ENCODE measurements at places on chromosomes 2 and 18. TPM values are rescaled to one million over a fixed set of nuclear protein-coding genes. Genes with fewer than 3 reads are reported as not detected.

DNA sequence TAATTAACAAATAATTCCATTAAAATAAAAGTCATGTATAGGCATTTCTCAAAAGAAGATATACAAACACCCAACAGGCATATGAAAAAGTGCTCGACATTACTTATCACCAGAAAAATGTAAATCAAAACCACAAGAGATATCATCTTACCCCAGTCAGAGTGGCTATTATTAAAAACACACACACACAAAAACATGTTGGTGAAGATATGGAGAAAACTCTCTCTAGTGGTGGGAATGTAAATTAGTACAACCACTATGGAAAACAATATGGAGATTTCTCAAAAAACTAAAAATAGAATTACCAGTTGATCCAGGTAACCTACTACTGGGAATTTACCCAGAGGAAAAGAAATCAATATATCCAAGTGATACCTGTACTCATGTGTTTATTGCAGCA is 966.3 kb upstream of the POU3F3 start:
- DNase-seq: no peak

The EVX2 gene
- not detected for polyA plus RNA-seq

The TGFA gene
- 20.4 TPM for polyA plus RNA-seq

The DNER gene
- 61.6 TPM for polyA plus RNA-seq

GRCh38 chr2:176111309-176111663 is 4.2 kb downstream of the HOXD11 start:
- peak; percentile 90 for DNase-seq

DNA sequence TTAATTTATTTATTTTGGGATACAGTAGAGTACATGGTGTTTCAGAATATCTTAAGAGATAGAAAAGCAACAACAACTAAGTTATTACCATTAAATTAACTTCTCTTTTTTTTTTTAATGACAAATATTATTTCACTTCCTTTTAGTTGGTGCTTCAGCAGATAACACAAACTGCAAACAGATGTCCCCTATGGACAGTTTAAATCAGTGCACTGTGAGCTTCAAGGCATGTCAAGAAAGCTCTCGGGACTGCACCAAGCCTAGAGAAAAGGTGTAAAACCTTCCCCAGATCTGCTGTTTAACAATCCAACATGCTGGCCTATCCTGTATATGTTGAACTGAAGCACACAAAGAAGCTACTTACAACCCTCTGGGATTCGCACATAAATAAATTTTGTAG is 122.7 kb downstream of the TCF4 start:
- DNase-seq: no peak

The ACMSD gene
- 37.0 TPM for polyA plus RNA-seq

DNA sequence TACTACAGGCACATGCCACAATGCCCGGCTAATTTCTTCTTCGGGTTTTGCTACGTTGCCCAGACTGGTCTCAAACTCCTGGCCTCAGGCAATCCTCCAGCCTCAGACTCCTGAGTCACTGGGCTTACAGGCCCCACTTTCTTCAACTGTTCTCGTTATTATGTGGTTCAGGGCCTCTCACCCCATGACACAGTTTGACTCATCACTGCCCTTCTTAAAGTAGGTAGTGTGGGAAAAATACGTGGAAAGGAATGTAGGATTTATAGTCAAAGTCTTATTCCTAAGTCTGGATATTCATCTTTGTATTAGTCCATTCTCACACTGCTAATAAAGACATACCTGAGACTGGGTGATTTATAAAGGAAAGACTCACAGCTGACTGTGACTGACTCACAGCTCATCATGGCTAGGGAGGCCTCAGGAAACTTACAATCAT is 19.4 kb downstream of the CENPA start:
- DNase-seq: no peak

The ALK gene
- 0.22 TPM for polyA plus RNA-seq

The ANKRD30B gene
- polyA plus RNA-seq: 0.07 TPM

The SULT6B1 gene
- not detected for polyA plus RNA-seq

GRCh38 chr18:8106603-8107002 is 502.6 kb upstream of the RAB12 start:
- no peak for DNase-seq

GRCh38 chr2:182631299-182631698 is 84.8 kb upstream of the DNAJC10 start:
- no peak for DNase-seq

GRCh38 chr18:25639596-25639995 is 287.6 kb upstream of the ZNF521 start:
- no peak for DNase-seq

The TPGS2 gene
- 128 TPM for polyA plus RNA-seq

DNA sequence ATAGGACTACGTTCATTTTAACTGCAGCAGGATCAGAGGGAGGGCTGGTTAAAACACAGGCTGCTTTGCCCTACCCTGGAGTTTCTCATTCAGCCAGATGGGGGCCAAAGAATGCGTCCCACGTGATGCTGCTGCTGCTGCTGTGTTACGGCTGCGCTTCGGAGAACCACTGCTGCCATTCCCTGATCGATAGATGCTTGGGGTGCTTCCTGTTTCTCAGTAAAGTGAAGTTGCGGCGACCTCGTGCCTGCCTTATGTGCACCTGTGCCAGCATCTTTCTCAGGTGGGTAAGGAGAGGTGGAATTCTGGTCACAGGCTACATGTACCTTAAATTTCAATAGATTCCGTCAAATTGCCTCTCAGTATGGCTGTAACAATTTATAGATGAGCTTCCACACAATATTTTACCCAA is 24.7 kb upstream of the TOGARAM2 start:
- DNase-seq: no peak

The ASXL2 gene
- polyA plus RNA-seq: 20.5 TPM

The MC2R gene
- 0.28 TPM for polyA plus RNA-seq

The FKBP7 gene
- 50.7 TPM for polyA plus RNA-seq

- DNase-seq: no peak
Observed at GRCh38 chr2:207892716-207893402, 123.2 kb upstream of the FZD5 start.

DNA sequence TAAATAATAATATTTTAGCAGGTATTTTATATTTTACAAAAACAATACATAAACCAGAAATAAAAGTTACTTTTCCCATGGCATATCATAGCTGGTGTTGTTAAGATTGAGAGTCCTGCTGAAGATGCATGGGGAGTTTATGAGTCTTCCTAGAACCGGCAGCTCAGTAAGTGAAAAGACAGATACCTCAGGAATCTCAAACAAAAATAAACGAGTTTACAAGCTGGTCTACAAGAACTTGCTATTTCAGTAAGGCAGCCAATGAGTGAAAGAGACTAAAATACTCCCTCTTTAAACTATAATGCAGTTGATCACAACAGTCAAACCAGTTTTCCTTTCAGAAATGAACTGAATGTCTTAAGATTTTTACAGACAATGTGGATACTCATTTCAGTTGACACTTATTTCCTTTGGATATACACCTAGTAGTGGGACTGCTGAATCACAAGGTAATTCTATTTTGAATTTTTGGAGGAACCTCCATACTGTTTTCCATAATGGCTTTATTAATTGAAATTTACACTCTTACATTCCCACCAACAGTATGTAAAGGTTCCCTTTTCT is 8.9 kb downstream of the GAREM1 start:
- no peak for DNase-seq

The SIX2 gene
- 33.3 TPM for polyA plus RNA-seq

DNA sequence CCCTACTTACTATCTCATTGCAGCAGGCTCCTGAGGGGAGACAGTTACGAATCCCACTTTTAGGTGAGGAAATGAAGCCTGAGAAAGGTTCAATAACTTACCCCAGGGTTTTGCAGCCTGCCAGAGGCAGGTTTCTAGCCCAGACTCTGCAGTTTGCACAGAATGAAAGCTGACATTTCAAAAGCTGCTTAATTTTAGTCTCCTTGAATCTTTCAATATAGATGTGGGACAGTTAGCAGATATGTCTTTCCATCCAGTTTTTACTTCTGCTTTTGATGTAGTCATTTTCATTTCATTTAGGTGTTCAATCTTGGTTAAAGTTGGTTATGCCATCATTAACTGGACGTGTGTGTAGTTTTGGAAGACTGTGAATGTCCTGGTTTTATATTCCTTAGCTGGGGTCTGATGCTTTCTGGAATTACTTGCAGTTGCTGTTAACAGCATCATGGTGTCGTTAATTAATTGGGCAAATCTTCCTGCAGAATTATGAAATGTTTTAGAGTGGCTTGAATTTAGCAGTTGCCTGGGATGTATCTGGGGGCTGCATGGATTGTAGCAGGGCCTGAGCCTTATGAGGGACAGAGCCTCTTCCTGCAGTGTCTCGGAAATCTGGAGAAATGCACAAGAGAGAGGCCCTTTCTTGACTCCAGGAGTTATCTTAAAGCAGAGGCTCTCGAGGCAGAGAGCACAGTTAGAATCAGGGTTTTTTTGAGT is 100.8 kb downstream of the ZNF532 start:
- no peak for DNase-seq

The ANKRD30BL gene
- 1.2 TPM for polyA plus RNA-seq

DNA sequence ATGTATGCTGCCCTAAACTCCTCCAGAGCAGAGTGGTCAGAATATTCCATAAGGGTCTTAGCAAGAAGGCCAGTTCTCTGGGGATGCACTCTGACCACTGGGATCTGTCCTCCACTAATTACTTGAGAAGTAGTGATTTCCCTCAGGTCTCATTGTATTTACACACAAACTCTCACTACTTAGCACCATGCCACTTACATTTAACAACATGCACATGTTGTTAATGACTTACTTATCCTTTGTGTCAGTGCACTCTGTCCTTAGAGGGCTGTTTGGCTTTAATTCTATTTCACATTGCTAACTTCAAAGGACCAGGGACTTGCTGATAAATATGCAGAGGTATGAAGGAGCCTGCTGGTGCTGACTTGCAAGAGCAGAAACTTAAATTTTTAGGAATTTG is 1415.5 kb upstream of the ACVR2A start:
- DNase-seq: no peak

DNA sequence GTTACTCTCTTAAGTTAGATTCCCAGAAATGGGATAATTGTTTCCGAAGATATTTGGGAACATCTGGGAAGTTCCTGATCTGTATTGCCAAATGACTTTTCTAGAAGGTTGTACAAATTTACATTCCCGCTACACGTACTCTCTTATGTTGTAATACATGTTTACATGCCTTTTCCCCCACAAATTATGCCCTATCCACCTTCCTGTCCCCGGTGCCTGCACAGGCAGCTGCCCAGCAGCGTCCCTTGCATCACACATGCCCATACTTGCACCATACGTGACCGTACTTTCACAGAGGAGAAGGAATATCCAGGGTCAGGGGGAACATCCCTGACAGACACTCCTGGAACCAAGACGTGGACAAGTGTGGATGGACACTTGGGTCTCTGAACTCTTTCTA is 24.2 kb upstream of the KLF11 start:
- DNase-seq: no peak

DNA sequence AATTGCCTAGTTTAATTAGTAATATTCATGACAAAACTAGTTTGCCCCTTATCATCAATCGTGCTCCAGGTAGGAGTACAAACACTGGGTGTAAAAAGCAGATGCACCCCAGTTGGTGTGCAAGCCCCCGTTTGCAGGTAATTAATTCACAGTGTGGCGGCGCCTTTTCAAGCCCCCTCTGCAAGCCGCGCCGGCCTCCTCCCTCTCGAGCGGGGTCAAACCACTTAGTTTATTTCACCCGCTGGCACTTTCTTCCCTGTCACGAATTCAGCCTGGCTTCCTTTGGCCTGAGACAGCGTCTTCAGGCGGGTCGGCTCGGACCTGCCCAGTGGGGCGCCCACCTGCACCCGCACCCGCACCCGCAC is 64.7 kb upstream of the MAPRE2 start:
- DNase-seq: no peak

- no peak for DNase-seq
Observed at GRCh38 chr2:2527148-2527547, 196.1 kb upstream of the MYT1L start.

DNA sequence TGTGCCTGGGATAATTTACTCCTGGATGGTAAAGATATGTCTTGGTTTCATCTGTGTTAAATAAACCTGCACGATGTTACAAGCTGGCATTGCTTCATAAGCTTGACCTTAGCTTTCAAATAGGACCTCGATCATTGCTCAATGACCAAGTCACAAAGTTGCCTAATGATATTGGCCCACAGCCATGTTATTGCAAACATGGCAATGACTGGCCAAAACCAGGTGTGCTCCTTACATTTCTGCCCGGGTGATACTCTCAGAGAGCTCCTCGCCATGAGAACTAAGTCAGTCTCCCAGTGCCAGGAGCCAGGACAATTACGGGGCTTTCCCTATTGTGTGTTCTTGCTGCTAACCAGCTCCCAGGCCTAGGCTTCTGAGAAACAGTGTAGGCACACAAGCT is 72.5 kb upstream of the CYP1B1 start:
- DNase-seq: no peak

GRCh38 chr2:24228470-24228869 is 53.6 kb downstream of the FAM228A start:
- no peak for DNase-seq

GRCh38 chr18:54736981-54737380 is 91.3 kb upstream of the RAB27B start:
- DNase-seq: no peak

The MYO1B gene
- polyA plus RNA-seq: 91.6 TPM

Data from renal pelvis (tissue), 12 donors.